ENCODE measurements at places on chromosomes 5 and 9. TPM values are rescaled to one million over a fixed set of nuclear protein-coding genes. Genes with fewer than 3 reads are reported as not detected.

The GZMA gene
- total RNA-seq: 39.5 TPM

DNA sequence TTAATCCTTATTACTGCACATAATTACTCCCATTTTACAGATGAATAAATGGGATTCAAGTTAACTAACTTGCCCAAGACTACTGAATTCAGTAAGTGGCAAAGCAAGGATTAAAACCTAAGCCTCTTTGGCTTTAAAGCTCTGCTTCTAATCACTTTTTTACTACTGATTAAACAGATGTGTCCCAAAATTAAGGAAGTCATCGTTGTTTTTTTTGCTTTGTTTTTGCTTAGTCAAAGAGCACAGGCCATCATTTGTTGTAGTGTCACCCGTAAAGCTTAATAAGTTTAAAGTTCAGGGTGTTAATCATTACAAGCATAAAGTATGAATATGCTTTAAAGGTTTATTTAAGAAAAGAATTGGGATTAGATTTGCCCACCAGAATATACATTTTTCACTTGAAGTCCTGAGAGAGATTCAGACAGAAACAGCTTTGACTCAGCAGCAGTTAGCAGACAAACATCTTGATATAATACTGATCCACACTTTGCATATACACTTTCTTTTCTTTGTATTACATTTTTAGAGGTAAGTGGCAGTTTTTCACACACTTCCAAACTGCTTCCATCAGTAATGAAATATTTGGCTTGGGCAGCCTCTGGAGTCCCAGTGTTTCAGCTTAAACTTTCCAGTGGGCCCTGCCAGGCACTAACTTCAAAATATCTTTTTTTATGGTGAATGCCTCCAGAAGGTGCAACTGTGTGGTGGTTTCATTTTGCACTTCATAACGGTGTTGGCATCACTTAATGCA is 52.7 kb downstream of the PIK3R1 start:
- H3K4me1 ChIP-seq: peaks cover 43% of the 10 kb centered on the region
- H3K4me3 ChIP-seq: no peak overlapping the region
- no peaks in the 10 kb centered on the region for H3K27me3 ChIP-seq
- peak overlapping the region; percentile 57 for H3K27ac ChIP-seq
- peaks cover 1% of the 10 kb centered on the region for H3K36me3 ChIP-seq
- DNase-seq: no peak

DNA sequence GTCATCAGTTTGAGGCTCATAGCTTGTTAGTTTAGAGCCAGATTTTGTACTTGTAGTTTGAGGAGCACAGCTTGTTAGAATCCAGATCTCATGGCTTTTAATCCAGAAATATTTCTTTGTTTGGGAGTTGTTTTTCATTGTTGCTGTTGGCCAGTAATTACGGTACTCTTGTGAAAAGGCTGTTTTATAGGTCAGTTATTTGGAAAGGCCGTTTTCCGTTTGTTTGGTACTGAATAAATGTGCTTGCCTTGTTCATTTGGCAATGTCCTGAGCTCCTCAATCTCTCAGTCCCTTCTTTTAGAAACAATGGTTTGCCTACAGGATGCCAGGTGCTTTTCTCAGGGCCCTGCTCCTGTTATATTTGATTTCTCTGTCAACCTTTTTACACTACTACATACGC is 4.5 kb upstream of the MOB3B start:
- H3K27ac ChIP-seq: no peak overlapping the region
- H3K4me3 ChIP-seq: no peak overlapping the region
- DNase-seq: no peak
- H3K36me3 ChIP-seq: no peaks in the 10 kb centered on the region

The PPP2R2B gene
- 10.6 TPM for total RNA-seq

The PHF24 gene
- total RNA-seq: not detected

The GRM6 gene
- total RNA-seq: not detected

The BARHL1 gene
- total RNA-seq: not detected

DNA sequence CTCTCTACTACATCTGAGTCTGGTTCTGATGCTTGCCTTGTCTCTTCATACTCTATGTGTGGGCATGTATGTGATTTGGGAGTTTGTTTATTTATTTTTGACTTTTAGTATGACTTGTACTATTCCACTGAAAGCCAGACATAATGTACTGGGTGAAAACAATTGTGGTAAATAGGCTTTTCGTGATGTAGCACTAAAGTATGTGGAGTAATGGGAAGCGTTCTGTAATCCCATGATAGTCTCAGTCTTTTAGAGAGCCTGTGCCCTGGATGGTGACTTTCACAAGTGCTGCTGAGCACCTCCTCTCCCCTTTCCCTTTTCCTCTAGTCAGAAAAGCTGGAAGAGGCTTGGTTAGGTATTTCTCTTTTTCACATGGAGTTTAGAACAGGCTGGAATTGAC is 85.8 kb upstream of the S1PR3 start:
- no peak overlapping the region for H3K4me3 ChIP-seq
- no peaks in the 10 kb centered on the region for H3K4me1 ChIP-seq
- no peaks in the 10 kb centered on the region for H3K27me3 ChIP-seq
- no peak overlapping the region for H3K27ac ChIP-seq
- no peak for DNase-seq

The TCERG1 gene
- 67.4 TPM for total RNA-seq

GRCh38 chr5:74538206-74538661 is 102.3 kb downstream of the ENC1 start:
- H3K27me3 ChIP-seq: no peaks in the 10 kb centered on the region
- no peaks in the 10 kb centered on the region for H3K36me3 ChIP-seq
- H3K4me1 ChIP-seq: no peaks in the 10 kb centered on the region
- no peak for DNase-seq

DNA sequence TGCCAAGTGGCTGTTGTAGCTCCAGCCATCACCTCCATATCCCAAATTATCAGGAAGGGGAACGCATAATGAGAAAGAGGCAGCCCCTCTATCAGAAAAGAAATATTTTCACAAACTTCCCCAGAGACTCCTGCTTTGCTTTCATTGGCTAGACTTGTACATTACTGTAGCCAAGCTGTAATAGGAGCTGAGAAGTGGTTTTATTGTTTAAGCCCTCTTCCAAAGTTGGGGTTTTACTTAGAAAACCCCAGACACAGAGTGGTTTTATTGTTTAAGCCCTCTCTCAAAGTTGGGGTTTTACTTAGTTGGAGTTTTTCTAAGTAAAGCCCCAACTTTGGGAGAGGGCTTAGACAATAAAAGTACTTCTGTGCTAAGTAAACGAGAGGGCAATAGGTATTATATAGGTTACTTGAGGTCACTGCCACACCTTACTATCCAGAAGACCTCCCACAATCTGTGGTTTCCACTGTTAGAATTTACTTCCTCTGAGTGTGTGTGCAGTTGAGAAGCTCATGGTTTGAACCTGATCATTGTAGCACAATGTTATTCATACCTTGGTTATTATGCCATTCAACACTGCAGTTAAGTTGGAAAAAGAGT is 215.7 kb upstream of the OTULINL start:
- H3K36me3 ChIP-seq: peaks cover under 1% of the 10 kb centered on the region
- peak overlapping the region; percentile 5 for H3K27ac ChIP-seq
- no peaks in the 10 kb centered on the region for H3K27me3 ChIP-seq
- no peak overlapping the region for H3K4me3 ChIP-seq
- H3K4me1 ChIP-seq: peaks cover 25% of the 10 kb centered on the region

The TGFBR1 gene
- total RNA-seq: 36.5 TPM

DNA sequence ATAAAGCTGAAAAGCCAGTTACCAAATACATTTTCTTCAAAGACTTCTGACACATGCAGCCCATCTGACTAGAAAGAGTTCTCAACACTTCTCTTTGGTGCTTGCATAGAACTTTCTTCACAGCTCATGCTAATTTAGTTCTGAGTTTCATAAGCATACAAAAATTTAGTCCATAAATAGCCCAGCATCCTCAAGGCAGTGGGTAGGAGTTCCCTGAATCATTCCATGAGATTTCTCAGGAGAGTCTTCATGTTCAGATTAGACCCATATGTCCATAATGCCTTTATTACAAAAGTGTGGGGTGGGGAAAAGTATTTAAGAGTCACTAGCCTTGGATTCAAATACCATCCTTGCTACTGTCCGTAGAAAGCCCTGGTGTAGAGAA is 290.2 kb upstream of the RGMB start:
- H3K4me3 ChIP-seq: no peak overlapping the region
- H3K27me3 ChIP-seq: no peaks in the 10 kb centered on the region
- no peak for DNase-seq
- H3K27ac ChIP-seq: no peak overlapping the region
- H3K4me1 ChIP-seq: no peaks in the 10 kb centered on the region

The AK8 gene
- total RNA-seq: not detected
